ENCODE measurements at places on chromosomes 6 and 20.

DNA sequence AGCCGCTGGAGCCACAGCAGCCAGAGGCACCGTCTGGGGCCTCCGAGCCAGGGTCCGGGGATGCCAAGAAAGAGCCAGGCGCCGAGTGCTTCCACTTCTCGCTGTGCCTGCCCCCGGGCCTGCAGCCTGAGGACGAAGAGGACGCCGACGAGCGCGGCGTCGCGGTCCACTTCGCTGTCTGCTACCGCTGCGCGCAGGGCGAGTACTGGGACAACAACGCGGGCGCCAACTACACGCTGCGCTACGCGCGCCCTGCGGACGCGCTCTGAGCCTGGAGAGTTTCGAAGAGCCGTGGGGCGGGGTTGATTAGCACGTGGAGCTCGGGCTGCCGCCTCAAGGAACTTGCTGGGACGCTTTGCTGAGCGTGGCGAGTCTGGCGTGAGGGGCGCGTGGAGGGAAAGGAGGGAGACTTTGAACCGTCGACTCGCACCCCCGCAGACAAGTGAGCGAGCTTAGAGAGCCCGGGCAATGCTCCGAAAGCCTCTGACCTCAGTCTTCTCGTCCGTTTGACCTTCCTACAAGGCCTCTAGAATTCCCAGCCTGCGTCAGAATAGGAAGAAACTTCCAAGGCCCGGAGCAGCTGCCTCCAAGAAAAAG, 1.3 kb downstream of the PPP1R3G start:
- no peak for DNase-seq

DNA sequence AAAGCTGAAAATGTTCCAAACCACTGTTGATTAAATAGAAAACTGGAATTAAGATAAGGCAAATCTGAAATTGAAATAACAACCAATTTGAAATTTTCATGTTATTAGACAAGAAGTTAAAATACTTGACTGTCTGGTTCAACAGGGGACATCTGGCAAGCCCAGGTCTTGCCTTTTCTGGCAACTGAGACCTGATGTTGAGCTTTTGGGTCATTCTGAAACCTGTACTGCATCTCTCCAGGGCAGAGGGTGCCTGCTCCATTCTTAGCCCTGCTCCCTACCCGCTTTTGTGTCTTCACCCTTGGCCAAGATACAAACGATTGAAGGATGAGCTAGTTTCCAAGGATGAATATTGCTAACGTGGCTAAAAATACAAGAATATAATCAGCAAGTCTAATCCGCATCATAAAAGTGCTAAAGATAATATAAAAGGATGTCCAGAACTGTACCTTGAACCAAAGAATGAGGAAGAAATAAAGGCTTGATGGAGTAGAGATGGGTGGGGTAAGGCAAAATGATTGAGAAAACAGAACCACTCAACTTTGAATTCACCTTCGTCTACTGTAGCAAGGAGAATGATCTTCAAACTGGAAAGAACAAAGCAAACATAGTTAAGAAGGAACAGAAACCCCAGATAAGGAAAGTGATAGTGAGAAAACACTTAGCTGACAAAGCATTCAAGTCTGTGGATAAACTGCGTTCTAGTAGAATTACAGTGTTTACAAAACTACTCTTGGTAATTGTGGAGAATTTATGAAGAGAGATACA, 109.8 kb upstream of the MAN1A1 start:
- DNase-seq, result no peak

GRCh38 chr20:18533978-18534644, 26.4 kb downstream of the SEC23B start:
- no peak for DNase-seq

DNA sequence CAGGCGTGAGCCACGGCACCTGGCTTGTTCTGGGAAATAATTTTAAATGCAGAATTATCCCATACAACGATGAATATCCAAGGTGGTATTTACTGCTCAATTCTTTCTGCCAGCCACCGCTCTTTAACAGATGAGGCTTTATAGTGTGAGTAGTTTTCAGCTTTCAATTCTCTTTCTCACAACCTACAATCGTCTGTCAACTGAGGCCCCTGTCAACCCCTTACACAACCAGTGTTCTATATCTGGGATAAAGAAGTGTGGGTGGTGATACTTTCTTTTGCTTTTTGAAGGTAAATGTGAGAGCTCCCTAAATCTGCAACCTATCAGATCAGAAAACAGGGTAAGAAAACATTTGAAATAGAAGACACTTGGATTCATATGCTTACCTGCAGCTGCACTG, 22.5 kb downstream of the STAU1 start:
- no peak for DNase-seq

GRCh38 chr6:158191032-158191431, 22.9 kb downstream of the GTF2H5 start:
- no peak for DNase-seq
